ENCODE measurements at places on chromosomes 12 and 14.
A peak's percentile ranks its signal among the peaks of the same experiment; 100 is the strongest.

- no peak for DNase-seq
These were observed 36.8 kb upstream of the DCD start for GRCh38 chr12:54684636-54685630.

DNA sequence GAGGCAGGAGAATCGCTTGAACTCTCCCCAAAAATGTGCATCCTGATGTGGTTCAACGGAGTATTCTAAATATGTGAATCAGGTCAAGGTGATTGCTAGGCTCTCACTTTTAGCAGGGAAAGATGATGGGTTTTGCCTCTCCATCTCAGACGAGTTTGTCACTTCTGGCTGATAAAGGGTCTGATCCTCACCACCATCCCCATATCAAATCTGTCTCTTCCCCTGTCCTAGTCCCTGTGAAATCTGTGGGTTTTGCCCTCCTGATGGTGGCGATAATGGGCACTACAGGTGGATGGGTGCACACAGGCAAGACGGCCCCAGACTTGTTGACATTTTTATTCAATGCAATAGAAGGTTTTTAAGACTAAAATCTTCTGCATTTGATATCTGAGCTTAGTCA, 384.6 kb downstream of the GLT1D1 start:
- no peak for DNase-seq

GRCh38 chr12:41697161-41697560, 447.5 kb downstream of the GXYLT1 start:
- no peak for DNase-seq

- no peak for DNase-seq
These were observed 1756.8 kb upstream of the SEL1L start for GRCh38 chr14:83290447-83290846.

DNA sequence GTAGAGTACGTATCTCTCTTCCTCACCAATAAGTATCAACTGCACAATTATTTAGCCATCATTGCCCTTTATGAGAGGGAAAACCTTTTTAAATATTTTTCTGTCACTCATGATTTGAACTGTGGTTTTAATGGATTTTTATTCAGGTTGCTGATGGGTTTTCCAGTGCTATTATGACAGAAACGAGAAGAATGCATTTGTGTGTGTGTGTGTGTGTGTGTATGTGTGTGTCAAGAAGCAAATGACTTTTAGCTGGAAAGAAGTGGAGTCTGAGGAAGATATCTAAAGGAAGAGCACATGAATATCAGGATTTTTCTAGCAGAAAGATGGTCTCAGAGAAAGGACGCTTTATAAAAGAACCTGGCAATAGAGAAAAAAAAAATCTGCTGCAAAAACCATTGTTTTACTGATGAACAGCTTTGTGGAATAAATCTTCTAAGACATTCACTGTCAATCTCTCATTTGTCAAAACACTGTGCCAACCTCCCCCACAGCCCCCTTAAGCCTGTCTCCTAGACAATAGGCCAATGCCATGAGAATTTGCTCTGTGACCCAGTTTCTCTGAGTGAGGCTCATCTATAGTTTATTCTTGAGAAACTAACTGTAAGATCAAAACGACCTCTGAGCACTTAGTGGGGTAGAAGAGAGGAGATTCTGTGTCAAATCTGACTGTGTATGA, 417.7 kb downstream of the FLRT2 start:
- DNase-seq: no peak

DNA sequence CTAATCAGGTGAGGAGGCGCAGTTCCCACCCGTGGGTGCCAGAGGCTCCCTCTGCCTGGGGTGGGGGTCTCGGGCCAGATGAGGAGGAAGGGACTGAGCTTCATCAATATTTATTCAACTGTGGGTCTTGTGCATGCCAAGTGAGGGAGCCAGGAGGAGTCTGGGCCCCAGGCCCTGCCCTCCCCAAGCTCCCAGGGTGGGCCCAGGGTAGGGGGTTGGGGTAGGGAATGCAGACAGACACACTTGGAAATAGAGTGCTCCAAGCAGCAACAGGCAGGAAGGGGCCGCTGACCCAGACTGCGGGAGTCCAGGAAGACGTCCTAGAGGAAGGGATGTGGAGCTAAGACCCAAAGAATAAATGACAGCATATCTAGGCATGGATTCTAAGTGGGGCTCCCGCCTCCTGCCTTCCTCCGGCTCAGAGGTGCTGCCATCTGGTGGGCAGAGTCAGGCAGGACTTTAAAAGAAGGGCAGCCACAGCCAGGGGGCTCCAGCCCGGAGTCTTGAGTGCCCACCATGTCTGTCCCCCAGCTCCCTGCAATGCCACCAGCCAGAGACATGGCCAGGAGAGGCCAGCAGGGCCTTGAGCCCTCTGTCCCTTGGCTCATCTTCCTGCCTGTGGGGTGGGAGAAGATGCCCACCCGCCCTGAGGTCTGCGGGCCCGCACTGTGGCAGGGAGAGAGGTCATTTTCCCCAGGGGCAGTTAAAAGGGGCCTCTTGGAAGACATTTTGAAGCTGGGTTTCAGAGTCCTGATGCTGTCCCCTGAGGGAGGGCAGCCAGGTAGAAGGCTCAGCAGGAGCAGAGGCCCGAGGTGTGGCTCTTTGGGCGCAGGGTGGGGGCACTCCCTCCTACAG, 70.1 kb downstream of the PHETA1 start:
- DNase-seq: peak; percentile 76

DNA sequence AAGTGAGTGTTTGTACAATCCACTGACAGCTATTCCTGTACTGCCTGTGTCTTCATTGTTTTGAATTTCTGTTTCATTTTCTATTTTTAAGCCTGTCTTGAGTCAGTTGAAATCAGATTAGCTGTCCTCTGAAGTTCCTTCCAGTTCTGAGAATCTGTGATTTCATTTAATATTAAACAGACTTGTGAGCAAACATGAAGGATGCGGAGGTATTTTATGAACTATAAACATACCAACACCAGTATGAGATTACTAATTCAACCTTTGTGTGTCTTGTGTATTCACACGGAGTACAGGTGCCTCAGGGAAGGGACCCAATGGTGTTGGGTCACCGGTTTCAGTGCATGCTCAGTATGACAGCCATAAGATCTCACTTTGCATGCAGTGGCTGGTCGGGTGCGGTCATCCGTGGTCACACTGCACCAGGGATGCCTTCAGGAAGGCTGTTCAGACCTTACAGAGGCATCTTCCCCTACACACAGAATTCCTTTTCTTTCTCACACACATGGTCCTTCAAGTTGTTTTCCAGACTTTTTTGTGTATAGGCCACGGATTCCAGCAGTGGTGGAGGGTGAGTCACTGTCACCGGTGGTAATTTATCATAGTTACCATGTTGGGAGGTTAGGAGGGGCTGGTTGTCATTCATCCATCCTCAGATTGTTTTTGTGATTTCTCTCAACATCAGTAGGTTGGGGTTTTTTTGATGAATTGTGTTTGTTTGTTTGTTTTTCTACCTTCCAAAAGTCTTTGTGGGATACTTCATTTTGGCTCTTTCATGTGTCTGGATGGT, 103.0 kb upstream of the SFSWAP start:
- no peak for DNase-seq

DNA sequence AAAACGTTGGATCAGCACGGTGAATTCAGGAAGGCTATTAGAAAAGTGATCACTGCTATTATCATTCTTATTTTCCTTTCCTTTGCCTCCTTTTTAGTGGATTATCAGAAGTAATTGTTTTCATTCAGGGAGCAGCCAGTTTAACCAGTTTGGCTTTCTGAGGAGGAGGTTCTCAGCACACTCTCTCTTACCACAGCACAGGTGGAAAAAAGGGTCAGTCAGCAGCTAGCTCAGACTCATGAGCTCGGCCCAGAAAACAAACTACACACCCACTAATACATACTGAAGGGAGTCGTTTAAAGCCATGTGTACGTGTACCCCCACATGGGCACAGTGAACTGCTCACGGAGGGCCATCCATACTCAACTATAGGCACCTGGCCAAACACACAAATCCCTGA, 23.2 kb upstream of the MAGOHB start:
- DNase-seq: no peak

DNA sequence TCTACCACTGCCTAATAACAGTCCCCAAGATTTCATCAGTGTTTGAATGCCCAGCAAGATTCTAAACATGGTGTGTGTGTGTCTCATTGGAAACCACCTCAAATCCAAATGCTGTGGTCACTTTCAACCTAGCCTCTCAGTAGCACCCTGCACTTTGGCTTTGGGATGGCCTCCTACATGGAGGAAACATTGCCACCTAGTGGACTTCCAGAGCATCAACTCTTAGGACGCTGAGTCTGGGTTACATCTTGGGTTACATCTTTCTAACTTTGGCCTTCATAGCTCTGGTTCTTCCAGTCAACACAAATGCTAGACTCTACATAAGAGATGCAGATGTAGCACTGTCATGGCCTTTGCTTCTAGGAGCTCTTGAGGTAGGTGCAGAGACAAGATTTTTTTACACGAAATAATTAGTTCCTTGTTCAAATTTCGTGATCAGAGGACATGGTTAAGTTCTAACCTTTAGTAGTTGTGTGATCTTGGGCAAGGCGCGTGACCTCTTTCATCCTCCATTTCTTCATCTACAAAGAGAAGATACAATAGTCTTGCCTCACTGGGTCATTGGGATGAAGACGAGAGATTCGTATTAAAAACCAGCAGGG, 113.5 kb upstream of the VASH1 start:
- peak; percentile 32 for DNase-seq

DNA sequence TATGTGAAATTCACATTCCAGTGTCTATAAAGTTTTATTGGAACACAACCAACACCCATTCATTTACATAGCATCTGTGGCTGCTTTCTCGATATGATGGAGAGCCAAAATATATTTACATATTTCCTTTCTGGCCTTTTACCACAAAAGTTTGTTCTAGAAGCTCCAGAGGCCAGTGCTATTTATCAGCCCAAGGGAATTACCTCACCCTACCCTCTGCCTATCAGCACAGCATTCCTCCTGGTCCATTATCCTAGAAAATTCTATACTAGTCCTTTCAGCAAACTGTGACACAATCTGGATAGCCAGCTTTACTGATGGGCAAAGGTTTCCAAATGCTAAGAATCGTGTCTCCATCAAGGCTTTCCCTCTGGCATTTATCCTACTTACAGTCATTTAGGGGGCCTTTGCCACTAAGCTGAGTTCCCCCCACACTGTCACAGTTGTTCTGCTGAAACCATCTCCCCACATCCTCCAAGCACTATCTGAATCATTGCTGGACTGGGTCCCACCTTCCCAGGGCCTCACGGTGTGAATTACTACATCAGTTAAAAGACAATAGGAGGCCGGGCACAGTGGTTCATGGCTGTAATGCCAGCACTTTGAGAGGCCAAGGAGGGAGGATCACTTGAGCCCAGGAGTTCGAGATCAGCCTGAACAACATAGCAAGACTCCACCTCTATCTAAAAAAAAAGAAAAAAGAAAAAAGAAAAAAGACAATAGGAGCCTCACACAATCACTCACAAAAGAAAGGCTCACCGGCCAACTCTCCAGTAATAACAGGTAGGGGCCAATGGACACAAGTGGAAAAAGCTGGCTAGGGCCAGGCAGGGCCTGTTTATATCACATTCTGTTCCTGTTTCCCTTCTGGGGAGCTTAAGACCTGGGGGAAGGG, 12.1 kb downstream of the SYNE3 start:
- no peak for DNase-seq

DNA sequence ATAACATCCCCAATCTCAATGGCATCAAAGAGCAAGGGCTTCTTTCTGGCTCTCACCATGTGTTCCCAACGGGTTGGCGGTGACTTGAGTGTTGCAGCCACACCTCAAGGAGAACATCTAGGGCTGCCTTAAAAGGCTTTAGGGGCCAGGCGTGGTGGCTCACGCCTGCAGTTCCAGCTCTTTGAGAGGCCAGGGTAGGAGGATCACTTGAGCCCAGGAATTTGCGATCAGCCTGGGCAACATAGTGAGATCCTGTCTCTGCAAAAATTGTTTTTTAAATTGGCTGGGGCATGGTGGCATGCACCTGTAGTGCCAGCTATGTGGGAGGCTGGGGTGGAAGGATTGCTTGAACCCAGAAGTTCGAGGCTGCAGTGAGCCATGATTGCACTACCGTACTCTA, 14.9 kb downstream of the RFLNA start:
- no peak for DNase-seq

GRCh38 chr14:89409961-89410360, 7.1 kb downstream of the FOXN3 start:
- DNase-seq: no peak

DNA sequence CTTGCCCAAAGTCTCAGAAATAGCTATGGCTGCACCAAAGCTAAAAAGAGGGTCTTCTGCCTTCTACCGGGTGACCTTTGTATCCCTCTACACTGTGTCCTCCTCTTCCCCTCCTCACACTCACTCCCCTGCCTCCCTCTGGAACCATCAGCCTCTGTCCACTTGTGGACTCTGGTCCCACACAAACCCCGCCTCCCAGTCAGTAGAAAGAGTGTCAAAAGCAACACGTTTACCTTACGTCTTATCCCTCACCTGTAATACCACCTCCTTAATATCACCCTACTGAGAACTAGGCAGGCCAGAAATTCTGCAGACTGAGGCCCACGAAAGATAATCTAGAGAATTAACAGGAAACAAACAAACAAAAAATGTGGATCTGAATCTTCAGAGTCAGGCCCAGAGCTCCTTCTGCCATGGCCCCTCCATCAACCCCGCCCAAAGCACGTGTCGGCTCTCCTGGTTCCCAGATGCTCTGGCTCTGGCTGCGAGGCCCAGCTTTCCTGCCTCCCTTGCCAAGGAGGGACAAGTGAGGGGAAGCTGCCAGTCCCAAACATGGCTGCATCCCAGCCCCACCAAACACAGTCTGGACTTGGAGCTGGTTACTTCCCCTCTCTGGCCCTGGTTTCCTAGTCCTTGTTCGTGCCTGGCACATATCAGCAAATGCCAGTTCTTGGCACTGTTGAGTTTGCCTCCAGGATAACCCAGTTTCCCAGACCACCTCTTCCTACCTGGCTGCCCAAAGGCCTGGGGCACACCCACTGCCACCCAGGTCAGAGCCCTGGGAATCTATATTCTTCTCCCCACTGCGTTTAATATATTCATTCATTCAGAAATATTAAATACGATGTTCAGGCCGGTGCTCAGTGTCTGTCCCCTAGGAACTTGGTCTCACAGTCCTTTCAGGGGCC, 2.7 kb downstream of the ACTN1 start:
- no peak for DNase-seq

- no peak for DNase-seq
These were observed 68.2 kb upstream of the EVL start for GRCh38 chr14:99996951-99997571.

- no peak for DNase-seq
These were observed 1.9 kb downstream of the PLEKHG3 start for GRCh38 chr14:64706119-64706592.

DNA sequence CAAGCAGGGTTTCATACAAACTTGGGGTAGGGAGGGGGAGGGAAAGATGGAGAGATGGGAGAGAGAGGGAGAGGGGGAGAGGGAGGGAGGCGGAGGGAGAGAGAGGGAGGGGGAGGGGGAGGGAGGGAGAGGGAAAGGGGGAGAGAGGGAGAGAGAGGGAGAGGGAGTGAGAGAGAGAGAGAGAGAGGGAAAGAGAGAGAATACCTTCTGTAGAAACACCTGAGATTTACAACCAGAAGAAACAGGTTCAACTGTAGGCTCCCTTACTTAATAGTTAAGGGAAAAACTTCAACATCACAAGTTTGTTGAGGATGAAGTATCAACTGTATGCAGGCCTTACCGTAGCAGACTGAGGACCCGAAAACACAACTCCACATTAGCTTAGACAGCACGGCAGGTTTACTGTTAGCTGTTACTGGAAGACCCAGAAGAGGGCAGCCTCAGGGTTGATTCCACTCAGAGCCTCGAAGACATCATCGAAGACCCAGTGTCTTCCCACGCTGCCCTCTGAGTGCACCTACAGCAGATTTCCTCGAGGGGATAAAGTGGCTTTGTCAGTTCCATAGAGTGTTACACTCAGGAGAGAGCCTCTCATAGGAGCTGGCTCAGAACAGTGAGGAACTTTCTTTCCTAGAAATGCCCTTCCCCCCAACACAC, 72.4 kb downstream of the NT5DC3 start:
- no peak for DNase-seq

- DNase-seq: no peak
These were observed 1196.9 kb downstream of the VRK1 start for GRCh38 chr14:97994020-97994531.
